ENCODE measurements at places on chromosomes 3 and 15.
A peak's percentile ranks its signal among the peaks of the same experiment; 100 is the strongest.

GRCh38 chr3:161266731-161267150 lies 45.6 kb downstream of the NMD3 start:
- no peak for DNase-seq

DNA sequence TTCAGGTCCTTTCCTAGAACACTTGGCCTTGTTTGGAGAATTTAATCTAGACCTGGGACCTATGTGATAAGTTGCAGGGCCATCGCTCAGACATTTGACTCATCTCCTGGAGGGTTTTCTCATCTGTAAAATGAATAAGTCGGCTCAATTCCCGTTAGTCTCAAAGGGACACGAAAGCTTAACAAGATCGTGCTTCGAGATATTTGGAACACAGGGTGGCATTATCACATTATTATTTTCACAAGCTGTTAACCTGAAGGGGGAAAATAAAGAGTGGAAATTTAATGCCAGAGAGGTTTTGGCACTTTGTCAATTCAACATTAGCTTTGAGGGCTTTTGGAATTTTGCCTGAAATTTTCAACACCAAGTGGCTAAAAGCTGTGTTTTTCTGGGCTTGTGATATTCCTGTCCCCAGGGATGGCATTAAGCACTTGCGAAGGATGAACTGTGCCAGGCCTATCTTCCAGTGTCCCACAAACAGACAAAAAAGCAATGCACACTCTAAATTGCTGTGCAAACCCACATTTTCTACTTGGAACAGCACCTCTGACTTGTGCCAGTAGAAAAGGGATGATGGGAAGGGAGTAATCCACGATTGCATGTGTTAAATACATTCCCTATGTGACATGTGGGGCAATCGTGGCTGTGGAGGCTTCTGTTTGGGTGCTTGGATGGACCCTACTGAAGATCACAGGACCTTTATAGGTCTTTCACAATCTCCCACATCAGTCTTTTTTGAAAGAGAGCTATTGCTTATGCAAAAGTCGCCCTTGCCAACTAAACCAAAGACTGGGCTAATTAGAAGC lies 478.7 kb downstream of the MFSD1 start:
- no peak for DNase-seq

- no peak for DNase-seq
These were observed 44.6 kb downstream of the EEFSEC start for GRCh38 chr3:128197855-128198254.

GRCh38 chr3:141804778-141805639 lies 41.8 kb downstream of the GRK7 start:
- DNase-seq, result peak; percentile 23

GRCh38 chr3:124829819-124830554 lies 57.2 kb downstream of the ITGB5 start:
- DNase-seq, result no peak

GRCh38 chr3:312160-312733 lies 115.7 kb downstream of the CHL1 start:
- no peak for DNase-seq

- DNase-seq, result no peak
These were observed 484.2 kb upstream of the THBS1 start for GRCh38 chr15:39096608-39097205.

GRCh38 chr3:87313641-87314040 lies 37.3 kb upstream of the POU1F1 start:
- no peak for DNase-seq

DNA sequence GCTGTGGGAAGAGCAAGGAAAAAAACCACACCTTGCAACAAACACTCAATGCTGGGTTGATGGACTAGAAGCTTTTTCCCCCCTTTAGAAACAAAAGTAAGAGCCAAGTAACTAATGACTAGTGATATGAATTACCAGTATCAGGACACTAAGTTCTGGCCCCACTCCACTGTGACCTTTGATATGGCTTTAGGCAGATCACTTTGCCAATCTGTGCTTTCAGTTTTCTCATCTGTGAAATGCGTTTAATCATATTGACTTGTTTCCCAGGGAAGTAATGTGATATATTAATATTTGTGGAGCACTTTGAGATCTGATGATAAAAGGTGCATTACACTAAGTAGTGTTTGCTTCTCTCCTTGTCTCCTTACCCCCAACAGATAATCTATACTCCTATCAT lies 319.3 kb upstream of the SATB1 start:
- DNase-seq, result no peak

GRCh38 chr3:39744746-39745145 lies 64.7 kb upstream of the MYRIP start:
- DNase-seq, result no peak

- no peak for DNase-seq
These were observed 16.6 kb downstream of the CCDC33 start for GRCh38 chr15:74252721-74253120.

GRCh38 chr3:84547971-84548970 lies 410.5 kb upstream of the CADM2 start:
- DNase-seq, result peak; percentile 75

DNA sequence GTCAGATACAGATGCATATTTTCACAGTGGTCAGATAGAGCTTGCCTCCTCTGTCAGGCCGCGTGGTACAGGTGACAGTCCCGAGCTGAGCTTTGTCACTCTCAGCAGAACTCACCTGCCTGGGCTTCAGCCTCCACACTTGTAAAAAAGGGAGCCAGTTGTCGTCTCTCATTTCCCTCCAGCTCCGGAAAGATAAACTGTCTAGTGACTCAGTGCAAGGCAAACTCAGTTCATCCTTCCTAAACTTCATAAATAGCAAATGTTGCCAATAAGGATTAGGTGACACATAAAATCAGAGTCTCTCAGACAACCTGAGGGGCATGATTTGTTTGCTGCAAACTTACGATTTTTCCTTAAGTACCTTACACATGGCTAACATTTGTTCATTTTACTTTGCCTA lies 116.8 kb downstream of the GABRB3 start:
- no peak for DNase-seq

DNA sequence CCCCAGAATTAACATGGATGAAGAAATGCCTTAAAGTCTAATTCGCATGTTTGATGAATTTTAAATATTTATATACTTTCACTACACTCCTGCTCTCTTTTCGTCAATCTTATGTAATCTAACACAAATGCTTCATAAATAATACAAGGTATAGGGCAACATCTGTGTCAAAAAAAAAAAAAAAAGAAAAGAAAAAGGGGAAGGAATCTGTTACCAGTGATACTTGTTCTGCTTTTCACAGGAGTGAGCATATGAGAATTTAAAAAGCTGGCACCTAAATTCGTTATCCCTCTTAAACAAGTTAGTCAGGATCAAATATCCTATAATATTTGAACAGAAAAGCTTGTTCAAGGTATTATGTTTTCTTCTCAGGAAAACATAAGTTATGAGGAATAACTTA lies 243.8 kb downstream of the KCNH8 start:
- no peak for DNase-seq

DNA sequence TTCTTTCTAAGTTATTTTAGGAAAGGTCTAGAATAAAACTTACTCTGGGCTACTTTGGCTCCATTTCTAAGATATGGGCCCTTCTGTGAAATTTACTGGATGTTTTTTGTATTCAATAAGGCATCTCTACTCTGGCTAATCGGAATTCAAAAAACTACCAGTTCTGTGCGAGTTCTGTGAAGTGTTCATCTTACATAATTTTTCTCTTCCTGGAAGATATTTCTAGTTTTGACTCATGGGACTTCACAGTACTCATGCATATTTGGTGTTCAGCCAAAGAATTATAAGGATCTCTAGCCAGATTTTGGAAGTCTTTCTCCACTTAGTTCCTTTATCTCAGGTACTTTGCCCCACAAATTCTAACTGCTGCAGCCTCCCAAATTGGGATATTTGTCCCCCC lies 46.4 kb upstream of the MBNL1 start:
- DNase-seq, result no peak

DNA sequence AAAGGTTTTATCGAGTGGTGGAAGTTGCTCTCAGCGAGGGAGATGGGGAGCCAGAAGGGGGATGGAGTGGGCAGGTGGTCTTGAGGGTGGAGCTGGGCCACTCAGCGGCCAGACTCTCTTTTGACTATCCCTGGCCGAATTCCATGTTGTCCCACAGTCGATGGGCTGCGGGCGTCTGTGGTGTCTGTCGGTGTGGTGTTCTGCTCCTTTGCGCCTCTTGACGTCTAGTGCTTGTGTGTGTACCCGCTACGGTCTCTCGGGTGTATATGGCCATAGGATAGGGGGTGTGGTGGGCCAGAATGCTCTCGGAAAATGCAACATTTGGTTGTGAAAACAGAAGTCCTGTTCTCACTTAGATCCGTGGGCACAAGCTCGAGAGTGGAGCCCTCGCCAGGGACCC lies 297.0 kb downstream of the CGGBP1 start:
- no peak for DNase-seq

DNA sequence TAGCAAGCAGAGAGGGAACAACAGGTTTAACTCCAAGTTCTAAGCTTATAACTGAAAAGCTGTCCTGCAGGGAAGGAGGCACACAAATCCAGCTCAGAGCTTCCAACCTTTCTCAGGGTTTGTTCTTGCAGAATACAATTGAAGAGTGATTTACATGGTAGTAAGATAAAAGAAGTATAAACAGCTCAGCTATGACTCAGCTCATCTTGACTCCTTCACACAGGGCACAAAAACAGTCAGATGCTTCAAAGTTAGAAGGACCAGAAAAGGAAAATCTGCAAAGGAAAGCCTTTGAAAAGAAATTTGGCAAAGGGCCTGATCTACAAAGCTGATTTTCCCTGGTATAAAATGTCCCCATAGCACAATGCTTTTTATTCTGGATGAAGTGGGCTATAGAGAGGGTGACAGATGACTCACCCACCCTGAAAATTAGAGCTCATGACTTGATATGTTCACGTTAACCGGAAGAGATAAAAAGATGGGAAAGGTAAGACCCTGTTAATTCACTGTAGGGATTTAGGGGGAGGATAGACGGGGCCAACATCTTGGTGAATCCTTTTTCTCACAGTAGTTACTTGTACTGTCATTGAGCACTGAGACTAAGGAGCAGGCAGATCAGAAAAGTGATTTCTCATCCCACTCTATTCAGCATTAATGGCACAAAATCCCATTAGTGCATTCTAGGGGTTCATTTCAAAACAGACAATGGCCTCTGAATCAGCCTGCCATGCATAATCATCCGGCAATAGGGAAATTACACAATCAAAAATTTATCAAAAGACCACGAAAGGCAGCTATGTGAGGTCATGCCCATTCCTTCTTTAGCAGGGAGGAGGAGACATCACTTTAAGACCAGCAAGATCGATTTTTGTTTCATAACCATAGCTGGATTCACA lies 143.5 kb downstream of the GAP43 start:
- DNase-seq, result no peak

- no peak for DNase-seq
These were observed 1.9 kb downstream of the GATM start for GRCh38 chr15:45376300-45376928.

DNA sequence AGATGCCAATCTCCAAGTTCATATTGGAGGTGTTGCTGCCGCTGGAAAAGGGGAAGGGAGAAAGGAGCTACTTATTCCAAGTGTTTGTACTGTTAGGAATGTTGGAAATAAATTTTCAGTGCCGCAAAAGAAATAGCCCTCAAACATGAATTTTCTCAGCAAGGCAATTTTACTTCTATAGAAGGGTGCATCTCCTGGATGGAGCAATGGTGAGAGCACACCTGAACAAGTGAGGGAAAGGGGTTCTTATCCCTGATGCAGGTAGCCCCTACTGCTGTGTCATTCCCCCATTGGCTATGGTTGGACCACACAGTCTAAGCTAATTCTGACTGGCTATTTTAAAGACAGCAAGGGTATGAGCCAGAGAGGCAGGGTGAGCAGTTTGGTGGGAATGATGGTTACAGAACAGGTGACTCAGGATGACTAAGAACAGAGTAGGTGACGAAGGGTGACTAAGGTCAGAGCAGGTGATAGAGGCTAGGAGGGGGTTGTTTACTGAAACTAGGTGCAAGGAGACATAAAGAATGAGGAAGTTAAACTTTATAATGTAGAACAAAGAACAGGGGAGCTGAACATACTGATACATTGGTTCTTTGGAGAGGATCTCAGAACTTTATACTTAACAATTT lies 503.5 kb downstream of the EDEM1 start:
- DNase-seq, result no peak

GRCh38 chr3:34584971-34585370 lies 786.5 kb downstream of the PDCD6IP start:
- DNase-seq, result no peak

- no peak for DNase-seq
These were observed 10.6 kb upstream of the BTBD1 start for GRCh38 chr15:83077491-83078230.

Measured in Karpas-422 (cell line).